ENCODE measurements at places on chromosomes 1 and 21.
A peak's percentile ranks its signal among the peaks of the same experiment; 100 is the strongest.

DNA sequence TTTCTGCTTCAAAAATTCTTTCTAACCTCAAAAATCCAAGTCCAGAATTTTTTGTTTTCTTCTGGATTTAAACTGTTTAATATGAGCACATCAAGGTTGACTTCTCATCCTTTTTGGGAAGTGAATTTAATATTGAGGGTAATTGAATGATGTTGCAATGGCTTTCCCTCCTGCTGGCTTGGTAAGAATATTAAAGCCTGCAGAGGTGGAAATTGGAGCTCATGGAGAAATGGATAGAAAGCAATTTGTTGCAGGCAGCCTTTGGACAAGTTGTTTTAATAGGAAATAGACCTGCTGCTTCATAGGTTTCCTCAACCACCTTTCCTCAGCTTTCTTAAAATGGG, 124.7 kb downstream of the SYT2 start:
- DNase-seq: no peak

DNA sequence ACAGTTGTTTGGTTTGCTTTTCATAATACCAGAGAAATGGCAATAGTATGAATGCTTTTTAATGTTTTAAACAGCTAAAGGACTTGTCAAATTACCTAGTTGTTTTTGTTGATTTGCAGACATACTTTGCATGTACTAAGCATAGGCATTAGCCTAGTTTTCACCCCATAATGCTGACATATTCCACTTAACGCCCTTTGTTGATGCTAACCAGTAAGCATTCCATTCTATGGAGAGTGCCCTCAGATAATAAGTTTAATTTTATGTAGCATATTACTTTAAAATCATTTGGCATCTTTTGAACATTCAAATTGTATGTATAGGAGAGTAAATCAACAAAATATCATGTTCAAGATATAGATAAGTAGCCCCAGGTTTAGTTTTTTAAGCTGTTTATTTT, 32.5 kb downstream of the RGS21 start:
- DNase-seq: no peak

DNA sequence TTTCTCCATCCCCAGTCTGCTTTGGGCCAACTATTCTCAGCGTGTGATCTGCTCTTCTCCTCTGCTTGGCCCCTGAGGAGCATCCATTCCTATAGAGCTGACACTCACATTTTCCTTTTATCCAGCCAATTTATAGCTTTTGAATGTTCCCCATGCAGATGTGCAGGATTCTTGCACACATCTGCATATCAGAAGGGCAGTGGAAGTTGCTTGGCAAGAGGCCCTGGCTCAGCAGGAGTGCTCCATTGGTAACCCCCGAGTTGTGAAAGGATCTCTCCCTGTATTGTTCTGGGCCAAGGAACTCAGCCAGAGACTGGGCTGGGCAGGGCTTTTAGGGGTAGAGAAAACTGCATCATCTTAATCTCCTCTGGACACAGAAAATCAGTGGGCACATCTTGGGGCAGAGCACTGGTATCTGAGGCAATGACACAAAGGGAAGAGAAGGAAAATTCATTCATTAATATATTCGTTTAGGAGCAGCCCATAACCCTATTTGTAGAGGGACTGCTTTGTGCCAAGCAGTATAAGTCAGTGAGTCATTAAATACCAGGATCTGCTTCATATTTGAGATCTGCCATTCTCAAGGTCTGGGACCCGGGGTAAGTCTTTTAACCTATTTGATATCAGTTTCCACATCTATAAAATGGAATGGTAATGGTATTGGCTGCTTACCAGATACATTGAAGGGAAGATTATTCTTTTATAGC, 31.0 kb upstream of the BEND5 start:
- no peak for DNase-seq

DNA sequence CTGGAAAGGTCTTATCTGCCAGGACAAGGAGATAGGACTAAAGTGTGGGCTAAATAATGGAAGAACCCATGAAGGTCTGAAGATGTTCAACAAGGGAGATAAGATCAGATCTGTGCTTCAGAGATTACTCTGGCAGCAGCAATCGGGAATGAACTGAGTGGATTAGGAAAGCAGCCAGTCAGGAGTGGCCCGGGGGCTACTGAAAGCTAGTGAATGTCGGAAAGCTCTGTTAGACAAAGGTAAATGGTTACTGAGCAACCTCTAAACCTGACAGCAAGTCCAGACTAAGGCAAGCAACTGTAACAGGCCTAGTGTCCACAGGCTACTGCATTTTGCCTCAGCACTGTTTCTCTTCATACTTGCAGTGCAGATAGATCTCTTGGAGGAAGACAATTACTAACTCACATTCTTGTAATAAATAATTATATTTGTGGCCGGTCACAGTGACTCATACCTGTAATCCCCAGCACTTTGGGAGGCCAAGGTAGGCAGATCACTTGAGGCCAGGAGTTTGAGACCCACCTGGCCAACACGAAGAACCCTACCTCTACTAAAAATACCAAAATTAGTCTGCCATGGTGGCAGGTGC, 12.5 kb downstream of the IQGAP3 start:
- DNase-seq: no peak

GRCh38 chr1:26221094-26221493, 12.9 kb upstream of the CEP85 start:
- DNase-seq: no peak

DNA sequence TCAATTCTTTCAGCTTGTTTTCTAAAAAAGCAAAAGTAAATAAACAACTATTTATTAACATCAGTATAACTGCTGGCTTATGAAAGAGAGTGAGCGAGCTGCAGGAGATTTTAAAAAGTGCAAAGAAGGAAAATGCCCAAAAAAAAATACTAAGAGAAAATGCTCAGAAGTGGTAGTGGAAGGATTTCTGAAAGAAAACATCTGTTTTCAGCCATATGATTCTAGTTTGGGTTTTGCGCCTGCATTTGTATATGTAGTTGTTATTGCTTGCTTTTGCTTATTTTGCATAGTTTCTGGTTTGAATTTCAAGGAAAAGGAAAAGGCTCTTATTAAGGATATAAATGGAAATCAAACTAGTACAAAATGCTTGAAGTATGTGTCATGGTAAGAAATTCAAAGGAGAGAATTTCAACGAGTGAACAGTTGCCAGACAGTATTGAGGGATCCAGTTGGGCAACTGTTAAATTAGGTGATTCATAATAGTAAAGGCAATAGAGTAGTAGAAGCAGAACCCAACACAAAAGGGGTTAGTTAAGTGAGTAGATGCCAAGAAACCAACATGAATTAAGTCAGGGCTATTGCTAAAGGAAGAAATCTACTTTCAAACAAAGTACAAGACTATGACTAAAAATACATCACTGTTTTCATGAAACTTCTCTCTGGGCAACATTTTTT, 1.2 kb downstream of the GBP5 start:
- DNase-seq: peak; percentile 68

GRCh38 chr1:204562075-204562990, 46.1 kb downstream of the MDM4 start:
- no peak for DNase-seq

DNA sequence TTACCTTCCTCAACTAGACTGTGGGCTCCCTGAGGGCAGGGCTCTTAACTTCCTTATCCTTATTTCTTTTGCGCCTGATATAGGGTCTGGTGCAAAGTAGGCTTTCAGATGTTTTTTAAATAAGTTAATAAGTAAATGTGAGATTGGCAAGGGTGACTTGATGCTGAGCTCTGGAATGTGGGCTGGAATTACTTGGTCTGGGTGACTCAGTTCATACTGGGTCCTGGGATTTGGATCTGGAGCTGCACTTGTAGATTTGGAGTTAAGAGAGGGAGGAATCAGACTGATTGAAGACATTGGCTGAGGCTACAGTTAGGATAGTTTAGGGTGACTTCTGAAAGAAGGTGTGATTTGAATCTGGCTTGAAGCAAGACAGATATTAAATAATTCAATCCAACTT, 190.9 kb downstream of the GIPC2 start:
- DNase-seq: no peak

DNA sequence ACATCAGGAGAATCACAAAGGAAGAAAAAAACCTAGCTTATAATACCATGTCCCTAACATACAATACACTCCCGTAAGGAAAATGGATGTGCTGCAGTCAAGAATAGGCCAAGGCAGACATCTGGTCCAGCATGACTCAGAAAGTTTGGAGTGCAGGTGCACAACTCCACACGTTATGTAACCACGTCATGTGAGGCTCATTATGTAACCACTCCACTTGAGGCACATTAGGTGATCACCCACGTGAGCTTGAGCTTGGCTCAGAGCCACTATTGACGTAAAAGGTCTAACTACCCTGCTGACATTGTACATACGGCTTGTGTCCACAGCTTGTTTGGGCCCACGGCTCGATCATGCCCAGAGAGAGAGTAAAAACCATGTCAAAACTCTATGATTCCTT, 99.8 kb upstream of the C1orf21 start:
- DNase-seq: no peak

DNA sequence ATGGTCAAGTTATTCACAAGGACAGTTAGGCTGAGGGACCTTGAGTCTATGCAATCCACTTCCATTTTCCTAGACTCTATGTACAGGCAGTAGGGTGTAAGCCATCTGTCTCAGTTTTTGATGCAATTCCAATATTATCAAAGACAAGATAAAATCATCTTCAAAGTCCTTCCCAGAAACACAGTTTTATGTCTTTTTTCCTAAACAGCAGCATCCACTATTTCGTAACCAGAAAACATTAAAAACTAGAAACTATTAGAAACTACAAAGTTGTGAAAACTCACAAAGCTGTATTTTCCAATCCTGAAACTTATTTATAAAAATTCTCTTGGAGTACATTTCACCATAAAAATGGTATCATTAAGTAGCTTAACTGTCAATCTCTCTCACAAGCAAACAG, 93.8 kb downstream of the EPS15 start:
- no peak for DNase-seq

DNA sequence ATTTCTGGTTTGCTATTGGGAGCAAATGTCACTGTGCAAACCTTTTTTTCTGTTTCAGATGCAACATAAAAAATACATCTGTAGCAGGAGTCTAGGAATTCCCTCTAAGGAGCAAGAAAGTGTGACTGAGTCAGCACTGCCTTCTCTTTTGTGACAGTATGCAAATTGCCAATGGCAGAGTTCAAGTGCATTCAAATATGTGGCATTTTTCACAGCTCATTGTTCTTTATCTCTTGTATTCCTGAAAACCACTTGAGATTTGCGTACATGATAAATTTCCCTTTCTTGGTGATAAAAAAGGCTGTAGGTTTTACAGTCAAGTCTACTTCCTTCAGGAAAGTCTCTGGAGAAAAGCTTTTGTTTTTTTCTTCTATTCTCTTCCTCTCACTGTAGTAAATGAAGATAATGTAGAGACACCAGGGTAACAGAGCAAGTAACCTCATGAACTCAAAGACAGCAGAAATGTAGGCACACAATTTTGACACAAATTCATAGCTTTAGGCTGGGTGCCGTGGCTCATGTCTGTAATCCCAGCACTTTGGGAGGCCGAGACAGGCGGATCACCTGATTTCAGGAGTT, 129.7 kb upstream of the L1TD1 start:
- DNase-seq: no peak

DNA sequence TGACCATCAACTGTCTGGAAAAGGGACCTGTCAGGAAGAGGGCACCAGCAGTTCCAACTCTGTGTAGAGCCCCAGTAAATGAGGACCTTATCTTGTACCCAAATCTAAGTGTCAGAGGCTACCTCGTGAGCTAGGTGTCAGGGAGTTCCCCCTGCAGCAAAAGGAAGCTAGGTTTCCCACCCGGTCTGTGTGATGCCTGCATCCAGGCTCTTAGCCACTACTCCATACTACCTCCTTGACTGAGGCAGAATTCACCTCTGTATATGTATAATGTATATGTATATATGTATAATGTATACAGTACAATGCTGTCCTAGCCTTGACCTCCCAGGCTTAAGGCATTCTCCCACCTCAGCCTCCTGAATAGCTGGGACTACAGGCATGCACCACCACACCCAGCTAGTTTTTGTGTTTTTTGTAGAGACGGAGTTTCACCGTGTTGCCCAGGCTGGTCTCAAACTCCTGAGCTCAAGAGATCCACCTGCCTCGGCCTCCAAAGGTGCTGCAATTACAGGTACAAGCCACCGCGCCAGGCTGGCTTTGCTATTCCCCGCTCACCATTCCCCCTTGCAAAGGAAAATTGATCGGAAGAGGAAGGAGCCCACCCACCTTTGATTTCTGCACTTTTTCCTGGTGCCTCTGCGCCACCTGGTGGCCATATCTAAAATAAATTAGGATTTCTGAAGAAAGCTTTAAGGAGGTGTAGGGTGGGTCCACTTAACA, 15.7 kb upstream of the LUZP1 start:
- DNase-seq: peak; percentile 40

DNA sequence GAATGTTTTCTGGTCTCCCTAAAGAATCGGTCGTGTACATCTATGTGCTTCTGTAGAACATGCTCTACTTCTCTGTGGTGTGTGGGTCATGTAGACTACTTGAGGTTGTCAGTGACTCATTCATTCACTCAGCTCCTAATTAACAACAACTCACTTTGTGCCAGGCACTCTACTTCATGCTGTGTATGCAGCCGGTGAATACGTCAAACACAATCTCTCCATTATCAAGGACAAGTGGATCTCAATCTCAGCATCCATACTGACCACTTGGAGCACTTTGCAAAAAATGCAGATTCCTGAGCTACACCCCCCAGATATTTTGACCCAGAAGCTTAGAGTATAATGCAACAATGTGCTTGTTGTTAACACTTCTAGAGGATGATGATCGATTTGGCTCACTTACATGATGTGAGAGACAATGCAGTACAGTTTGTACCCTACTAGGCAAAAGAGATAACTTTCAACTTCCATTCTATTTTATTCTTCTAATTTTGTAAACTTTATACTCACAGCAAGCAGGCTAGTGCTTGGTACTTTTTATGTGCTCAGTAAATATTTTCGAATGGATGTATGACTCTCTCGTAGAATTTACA, 508.6 kb upstream of the ADAMTS5 start:
- DNase-seq: no peak

Data from inflammatory macrophage treated with lipopolysaccharide for 4 hours (primary cell).